ENCODE measurements at places on chromosomes 5 and 9.

DNA sequence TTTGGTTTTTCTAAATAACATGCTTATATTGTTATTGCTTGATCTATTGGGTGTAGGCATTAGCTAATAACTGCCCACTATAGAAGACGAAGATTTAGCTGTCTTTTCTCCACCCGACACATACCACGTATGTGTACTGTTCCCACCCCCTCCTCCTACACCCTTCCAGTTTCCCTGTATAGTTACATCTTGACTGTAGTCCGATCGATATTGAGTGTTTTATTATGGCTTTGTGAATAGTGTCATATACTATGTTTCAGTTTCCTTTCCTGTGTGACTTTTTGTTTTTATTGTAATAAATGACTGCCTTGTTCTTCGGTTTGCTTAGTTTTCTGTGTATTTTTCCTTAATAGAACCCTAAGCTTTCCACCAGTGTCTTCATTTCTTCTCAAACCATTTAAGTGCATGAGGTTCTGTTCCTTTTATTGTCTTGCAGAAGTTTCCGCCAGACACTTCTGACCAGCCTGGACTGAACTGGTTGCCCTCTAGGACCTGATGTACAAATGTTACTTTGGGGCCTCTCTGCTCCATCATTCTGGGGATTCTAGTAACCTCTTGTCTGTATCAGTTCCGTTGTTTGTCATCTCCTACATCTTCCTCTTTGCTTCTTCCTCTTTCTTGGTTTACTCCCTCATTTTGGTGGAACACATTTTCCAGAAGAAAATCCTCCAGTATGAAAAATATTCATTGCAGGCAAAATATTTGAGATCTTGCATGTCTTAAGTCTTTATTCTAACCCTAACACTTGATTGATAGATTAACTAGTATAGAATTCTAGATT, 61.8 kb downstream of the PRKACG start:
- no peak for DNase-seq

DNA sequence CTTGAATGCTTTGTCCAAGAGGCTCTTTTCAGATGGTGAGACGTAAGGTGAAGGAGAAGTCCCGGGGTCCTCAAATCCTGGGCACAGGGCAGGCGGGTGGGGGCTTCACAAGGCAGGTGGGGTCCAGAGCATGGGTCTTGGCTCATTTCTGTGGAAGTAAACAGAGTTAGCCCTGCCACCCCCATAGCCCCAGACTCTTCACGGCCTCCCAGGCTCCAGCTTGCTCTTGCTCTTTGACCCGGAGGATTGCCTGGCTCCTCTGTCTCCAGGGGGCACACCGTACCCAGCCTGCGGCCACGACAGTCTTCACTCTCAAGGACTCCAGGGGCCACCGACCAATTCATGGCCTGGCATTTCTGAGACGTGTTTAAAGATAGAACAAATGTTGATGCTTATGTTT, 28.8 kb upstream of the POMT1 start:
- no peak for DNase-seq

GRCh38 chr5:96074870-96075269, 113.2 kb upstream of the ELL2 start:
- no peak for DNase-seq

GRCh38 chr5:170860818-170861666, 776 bp upstream of the RANBP17 start:
- no peak for DNase-seq

DNA sequence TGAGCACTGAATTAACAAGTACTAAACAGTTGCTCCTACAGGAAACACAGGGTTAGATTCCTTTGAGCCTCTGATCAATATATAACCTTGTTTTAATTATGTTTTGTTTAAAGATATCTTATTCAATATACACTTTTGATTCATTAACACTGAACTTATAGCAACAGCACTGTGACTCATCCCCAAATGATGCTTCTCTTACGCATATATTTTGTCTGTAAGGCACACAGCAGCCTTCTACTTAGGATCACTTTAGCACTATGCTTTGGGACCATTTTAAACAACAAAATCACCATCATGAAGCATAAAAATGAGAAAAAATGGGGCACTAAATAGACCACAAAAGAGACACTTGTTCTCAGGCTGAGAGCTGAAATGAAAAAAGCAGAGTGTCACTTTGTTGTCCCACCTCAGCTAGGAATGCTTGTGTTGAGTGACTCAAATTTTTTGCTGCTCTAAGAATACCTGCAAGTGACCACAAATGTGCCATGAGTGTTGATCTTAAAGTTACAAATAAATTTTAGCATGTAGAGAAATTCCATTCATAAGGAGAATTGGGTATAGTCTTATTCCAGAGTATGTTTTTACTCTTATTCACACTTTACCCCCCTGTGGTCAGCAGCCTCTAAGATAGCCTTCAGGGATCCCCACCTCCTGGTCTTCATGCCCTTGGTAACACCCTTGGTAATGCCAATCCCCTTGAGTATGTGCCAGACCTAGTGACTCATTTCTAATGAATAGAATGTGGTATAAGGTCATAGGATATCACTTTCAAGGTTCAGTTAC, 252.7 kb upstream of the IL12B start:
- DNase-seq = no peak

DNA sequence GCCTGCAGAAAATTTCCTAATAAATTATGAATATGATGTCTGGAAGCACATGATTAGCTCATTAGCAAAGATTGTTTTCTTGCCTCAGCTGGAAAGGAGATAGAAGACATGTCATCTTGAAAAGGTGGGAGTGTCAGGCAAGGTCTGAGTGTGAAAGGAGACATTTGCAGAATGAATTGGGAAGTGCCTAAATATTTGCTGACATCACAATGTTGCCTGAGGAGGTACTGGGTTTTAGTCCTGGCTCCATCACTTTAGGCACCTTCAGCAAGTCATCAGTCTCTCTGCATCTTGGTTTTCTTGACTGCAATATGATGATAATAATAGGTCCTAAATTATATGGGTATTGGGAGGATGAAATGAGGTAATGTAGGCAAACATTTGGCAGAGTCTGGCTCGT, 140.1 kb downstream of the TRPM3 start:
- no peak for DNase-seq

- DNase-seq = no peak
These were observed 43.5 kb downstream of the COL23A1 start for GRCh38 chr5:178546675-178547033.

DNA sequence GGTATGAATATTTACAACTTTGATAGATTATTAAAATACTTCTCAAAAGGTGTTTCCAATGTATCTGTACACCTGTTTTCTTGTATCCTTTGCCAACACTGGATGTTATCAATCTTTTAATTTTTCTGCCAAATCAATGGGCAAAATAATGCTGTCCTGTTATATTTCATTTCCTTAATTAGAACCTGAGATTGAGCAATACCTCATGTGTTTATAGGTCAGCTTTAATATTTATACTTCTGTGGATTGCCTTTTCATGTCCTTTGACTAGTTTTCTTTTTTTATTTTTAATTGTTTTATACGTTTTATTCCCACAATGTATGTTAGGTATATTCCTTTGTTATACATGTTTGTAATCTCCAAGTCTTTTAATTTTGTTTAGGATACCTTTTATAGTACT, 77.6 kb downstream of the JAK2 start:
- DNase-seq = no peak

DNA sequence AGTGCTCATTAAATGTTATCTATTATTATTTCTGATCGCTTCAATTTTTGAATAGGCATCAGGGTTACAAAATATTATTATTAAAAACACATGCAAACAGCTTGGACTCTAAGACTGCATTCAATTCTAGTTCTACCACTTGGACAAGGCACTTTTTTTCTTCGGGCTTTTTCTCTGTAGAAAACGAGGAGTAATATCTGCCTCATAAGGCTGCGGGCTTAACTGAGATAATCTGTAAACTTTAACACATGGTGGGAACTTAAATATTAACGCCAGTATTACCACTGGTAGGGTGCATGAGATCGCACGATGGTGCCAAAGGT, 511 bp upstream of the SPDL1 start:
- no peak for DNase-seq

GRCh38 chr5:32496104-32496503, 51.6 kb upstream of the ZFR start:
- no peak for DNase-seq

GRCh38 chr9:109945573-109945972, 165.6 kb downstream of the PALM2AKAP2 start:
- no peak for DNase-seq

- DNase-seq = no peak
These were observed 1.3 kb downstream of the QSOX2 start for GRCh38 chr9:136244122-136244968.

GRCh38 chr5:113507601-113508000, 5.9 kb upstream of the YTHDC2 start:
- DNase-seq = no peak

Measured in HFF-Myc (cell line).